ENCODE measurements at places on chromosomes 2 and 18. TPM values are rescaled to one million over a fixed set of nuclear protein-coding genes. Genes with fewer than 3 reads are reported as not detected.

POMC gene
- 3.1 TPM for total RNA-seq

CPLX4 gene
- not detected for total RNA-seq

MAP3K19 gene
- total RNA-seq: not detected

SNRNP27 gene
- total RNA-seq: 54.4 TPM

IL37 gene
- not detected for total RNA-seq

CRACDL gene
- under 0.01 TPM for total RNA-seq

FANCL gene
- 29.4 TPM for total RNA-seq

FASTKD1 gene
- total RNA-seq: 26.6 TPM
